ENCODE measurements at places on chromosomes 3 and 15.

DNA sequence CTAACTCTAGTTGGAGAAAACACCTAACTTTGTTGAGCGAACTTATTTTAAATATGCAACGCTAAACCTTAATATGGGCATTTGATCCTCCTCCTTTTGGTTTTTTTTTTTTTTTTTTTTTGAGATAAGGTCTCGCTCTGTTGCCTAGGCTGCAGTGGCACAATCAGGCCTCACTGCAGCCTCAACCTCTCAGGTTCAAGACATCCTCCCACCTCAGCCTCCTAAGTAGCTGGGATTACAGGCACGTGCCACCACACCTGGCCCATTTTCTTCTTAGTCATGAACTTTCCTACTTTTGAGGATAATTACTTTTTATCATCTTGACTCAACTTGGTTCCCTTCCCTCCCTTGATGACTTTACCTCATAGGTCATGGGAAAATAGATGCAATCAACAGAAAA lies 3.9 kb downstream of the NUSAP1 start:
- no peak for DNase-seq

DNA sequence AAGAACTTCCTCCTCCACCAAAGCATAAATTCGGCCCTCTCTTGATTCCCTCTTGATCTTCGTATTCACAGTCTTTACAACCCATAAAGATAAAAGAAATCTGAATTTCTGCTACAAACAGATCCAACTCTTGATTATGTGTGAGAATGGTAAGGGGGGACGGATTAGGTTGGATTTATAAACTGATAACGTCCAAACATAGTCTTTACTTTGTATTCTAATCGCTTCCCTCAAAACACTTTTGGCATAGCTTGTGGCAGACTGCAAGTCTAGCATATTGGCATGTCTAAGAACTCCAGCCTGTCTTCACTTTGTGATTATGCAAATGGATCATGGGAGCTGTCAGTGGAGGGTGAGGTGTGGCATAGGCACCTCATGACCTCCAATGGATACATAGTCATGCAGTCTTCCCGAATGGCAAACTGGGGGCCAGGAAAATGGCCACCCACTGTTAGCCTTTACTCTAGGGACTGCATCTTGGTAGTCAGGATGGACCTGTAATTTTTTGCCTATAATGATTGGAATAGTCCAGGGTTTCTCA lies 24.3 kb upstream of the GPR171 start:
- no peak for DNase-seq

- DNase-seq: no peak
Measured at GRCh38 chr3:71128961-71129360, 454.6 kb downstream of the FOXP1 start.

- peak; percentile 19 for DNase-seq
Measured at GRCh38 chr3:55721716-55722484, 234.8 kb upstream of the WNT5A start.

DNA sequence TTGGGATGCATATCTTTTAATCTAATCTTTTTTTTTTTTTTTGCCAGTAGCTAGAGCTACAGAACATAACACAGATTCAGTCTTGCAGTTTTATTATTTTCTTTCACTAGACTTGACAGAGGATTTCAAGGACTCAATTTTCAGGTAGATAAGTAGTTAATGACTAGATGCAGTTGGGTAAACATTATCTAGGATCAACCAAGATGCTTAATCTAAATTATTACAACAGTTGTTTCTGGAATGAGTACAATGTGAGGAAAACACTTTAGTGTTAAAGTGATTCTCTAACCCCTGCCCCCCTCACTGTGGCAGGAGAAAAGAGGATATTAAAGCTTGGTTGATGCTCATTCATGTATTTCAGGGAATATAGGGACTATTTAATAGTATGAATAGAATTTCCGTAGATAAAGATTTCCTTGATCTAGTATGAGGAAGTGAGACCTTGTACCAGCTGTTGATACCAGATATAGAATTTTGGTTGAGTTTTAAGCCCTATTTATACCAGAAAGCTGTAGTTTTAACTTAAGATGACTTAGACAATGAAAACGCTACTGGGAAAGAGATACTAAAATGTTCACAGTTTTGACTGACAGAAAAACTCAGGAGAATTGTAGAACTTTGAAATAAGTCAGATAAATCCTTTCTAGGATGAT lies 389.0 kb upstream of the C2CD4B start:
- no peak for DNase-seq

Data from inflammatory macrophage (primary cell).